ENCODE measurements at places on chromosomes 4 and X.

GRCh38 chrX:51798701-51799100, 55.5 kb downstream of the GSPT2 start:
- no peak for DNase-seq

GRCh38 chrX:45712067-45712466, 511.4 kb upstream of the DIPK2B start:
- peak; percentile 71 for DNase-seq

GRCh38 chrX:3713225-3713936, at the start of gene PRKX:
PRKX (minus strand) TSS chrX:3713649; CDS start chrX:3713253, 396 bp downstream.
- DNase-seq: peak; percentile 30

DNA sequence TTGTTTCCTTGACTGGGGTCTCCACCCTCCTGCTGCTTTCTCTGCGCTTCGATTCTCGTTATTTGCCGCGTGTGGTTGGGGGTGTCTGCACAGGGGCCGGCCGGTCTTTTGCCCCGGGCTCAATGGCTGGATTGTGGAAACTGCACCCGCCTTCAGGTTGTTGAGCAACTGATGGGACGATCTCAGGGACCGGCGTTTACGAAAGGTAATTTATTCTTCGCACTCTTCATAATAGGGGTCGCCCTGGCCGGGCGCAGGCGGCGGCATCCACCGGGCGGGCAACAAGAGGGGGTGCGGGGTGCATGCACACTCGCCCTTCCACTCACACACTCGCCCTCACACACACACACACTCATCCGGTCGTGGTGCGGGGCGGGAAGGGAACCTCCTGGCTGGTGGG, 1.4 kb downstream of the ADGRL3 start:
- no peak for DNase-seq

GRCh38 chrX:70252491-70252890, 7.5 kb downstream of the P2RY4 start:
- no peak for DNase-seq

DNA sequence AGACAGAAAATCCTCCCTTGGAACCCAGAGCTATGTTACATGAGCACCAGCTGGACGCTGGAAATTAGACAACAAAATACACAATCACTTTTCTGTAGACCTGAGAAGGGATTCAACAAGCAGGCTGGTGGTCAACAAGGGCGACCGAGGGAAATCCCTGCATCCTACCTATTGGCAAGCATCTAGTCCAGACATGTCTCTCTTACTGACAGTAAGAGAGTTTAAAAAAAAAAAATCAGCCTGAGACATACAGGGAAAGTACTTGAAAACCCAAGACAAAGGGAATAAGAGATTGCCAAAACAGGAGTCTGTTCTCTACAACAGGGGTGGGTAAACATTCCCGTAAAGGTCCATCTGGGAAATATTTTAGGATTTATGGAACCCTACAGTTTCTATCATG, 108.0 kb downstream of the KDR start:
- no peak for DNase-seq

Data from fibroblast of the aortic adventitia (primary cell).